Stimulated activated CD8-positive, alpha-beta memory T cell treated with anti-CD3 and anti-CD28 coated beads, Interleukin-7, amount 100 ng/mL, for 4 hours (primary cell): ENCODE measurements at places on chromosomes 7 and 10.

DNA sequence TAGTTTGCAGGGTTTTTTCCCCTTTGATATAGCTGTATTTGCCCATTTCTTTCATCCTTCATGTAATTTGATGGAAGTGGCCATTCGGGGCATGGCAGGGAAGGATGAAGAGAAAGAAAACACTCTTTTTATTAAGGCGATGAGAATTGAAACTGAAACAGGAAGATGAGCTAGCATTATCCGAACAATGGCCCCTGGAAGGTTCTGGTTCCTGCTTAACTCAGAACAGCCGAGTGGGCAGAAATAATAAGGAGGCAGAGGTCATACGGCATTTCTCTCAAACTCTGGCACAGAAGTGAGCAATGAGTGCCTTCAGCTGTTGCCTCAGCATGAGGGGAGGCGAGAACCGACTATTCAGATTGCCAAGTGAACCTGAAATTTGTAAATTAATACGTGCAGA, 113.2 kb upstream of the MYO3A start:
- DNase-seq: no peak

- no peak for DNase-seq
These were observed 58.9 kb upstream of the FAM20C start for GRCh38 chr7:133470-133869.

GRCh38 chr7:149869867-149870266, 3.9 kb upstream of the ATP6V0E2 start:
- no peak for DNase-seq

DNA sequence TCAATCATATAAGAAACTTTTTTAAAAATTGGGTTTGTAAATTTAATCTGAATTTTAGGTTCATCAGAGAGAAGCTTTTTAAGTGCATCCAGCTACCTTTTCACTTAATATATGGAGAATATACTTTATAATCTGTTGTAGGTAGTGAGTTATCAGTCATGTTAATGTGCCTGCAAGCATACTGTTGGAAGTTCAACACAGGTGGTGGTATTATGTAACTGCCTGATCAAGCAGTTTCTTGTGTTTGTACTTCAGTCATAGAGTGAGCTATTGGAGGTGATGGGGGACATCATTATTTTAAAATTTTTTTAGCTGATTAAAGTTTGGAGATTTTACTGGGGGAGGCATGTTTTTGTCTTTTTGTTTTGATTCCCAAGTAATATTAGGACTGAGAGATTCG, 2.5 kb downstream of the TNKS2 start:
- DNase-seq: no peak

DNA sequence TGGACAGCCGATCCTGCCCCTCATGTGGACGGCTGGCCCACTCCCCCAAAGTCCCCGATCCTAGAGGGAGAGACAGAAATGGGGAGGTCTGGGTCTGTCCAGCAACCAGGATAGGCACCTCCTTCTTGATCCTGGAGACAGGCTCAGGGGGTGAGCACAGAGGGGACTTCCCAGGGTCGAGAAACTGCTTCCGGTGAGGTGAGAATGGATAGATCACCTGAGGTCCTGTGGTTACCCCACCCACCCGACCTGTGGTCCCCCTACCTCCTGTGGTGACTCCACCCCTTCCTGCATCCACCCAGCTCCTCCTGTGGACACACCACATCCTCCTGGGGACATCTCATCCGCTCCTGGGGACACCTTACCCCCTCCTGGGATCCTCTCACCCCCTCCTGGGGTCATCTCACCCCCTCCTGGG, 27.4 kb upstream of the RASGEF1A start:
- DNase-seq: peak; percentile 27

DNA sequence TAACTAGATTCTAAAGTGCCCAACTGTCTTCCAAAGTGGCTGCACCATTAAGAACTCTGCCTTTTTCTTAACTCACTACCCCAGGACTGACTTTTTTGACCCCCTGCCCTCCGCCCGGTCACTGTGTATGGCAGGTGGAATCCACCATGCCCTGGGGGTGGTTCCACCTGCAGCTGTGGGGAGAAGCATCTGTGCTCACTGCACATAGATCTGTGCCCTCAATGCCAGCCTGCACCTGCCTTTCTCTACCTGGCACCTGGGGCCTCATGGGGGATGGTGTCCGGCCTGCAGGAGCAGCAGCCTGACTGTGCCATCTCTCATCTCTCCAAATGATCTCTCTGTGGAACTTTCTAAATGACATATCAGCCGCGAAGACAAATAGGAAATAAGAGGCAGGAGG, 353.5 kb downstream of the PAXIP1 start:
- DNase-seq: no peak

DNA sequence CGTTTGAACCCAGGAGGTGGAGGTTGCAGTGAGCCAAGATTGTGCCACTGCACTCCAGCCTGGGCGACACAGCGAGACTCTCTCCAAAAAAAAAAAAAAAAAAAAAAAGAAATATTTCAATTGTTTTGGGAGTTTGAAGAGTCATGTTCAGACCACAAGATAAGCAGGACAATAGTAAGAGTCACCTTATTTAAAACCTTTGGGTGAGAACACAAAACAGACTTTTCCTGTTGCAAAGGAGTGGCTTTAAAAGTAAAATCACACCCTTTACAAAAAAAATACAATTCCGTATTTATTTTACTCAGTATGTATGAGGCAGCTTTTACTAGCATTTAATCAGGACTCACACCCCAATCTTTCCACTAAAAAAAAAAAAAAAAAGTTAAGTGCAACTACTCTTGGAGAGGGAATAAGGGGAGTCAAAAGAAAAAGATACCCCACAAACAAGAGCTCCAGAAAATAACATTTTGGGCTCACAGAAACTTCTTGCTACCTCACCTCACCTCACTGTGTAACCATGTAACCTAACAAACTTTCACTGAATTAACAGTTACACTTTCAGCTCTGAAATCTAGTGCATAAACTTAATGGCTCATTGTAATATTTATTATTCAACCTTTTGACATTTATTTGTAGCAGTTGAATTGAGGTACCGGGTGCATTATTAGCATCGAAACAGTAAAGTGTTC, 11.2 kb downstream of the SKIDA1 start:
- no peak for DNase-seq

- DNase-seq: peak; percentile 12
These were observed 3.4 kb downstream of the TACR2 start for GRCh38 chr10:69413221-69413865.

DNA sequence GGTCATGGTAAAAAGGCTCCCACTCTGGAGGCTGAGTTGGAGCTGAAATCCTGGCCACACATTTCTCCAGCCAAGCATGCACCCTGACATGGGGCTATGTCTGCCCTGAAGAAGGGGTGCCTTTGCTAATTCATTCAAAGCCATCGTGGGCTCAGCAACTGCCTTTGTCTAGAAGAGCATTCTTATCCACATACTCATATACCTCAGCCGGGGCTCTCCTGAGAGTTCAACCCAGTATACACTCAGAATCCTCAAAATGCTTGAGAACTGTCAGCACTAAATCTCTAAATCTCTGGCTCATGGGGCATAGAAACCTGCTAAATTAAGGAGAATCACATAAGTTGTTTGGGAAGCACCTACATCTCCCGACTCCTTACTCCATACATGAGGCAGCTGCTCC, 89.3 kb downstream of the MRPL32 start:
- DNase-seq: no peak

GRCh38 chr10:60082744-60083344, 176.5 kb upstream of the CCDC6 start:
- no peak for DNase-seq

GRCh38 chr7:106021151-106022067, 58.3 kb downstream of the CDHR3 start:
- no peak for DNase-seq

- no peak for DNase-seq
These were observed 1.6 kb downstream of the FAM204A start for GRCh38 chr10:118340486-118340885.

GRCh38 chr10:110358869-110359629, 54.3 kb upstream of the SMNDC1 start:
- no peak for DNase-seq

DNA sequence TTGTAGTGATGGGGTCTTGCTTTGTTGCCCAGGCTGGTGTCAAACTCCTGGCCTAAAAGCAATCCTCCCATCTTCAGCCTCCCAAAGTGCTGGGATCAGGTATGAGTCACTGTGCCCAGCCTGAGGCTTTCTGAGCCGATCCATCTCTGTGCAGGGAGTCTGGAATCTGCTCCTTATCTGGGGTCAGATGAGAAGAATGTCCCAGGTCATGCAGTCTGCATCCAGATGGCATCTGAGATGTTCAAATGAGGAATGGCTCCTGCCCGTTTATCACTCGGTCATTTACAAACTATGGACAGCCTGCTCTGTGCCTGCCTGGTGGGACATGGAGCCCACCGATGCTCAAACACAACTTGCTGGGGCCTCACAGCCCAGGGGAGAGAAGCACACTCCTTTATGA, 11.1 kb upstream of the SLC18A3 start:
- DNase-seq: no peak

GRCh38 chr10:100773646-100774045, 28.3 kb downstream of the PAX2 start:
- DNase-seq: no peak

DNA sequence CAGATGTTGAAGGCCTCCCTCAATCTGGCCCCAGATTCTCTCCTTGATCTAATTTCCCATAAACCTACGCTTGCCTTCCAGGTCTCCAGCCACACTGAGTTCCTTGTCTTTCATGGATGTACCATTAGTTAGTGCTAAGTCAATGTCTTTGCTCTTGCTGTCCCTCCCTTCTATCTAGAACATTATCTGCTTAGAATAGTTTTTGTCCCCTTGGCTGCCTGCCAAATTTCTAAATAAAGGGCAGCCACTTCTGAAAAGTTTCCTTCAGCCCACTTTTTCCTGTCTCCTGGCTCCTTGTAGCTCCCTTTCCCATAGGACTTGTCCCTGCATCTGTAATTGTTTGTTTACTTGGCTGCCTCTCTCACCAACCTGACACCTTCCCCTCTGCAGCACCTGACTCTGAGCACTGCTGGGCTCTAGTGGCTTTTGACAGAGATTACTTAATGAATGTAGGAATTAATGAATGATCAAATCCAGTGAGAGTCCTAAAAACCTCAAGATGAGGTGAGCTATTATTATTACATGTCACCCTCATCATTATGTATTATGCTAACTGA, 58.3 kb downstream of the CXCL12 start:
- no peak for DNase-seq

- DNase-seq: no peak
These were observed 2.0 kb upstream of the GNAI1 start for GRCh38 chr7:80132594-80132993.

- no peak for DNase-seq
These were observed 53.2 kb downstream of the PANK1 start for GRCh38 chr10:89591796-89592271.

- no peak for DNase-seq
These were observed 18.8 kb upstream of the CHST12 start for GRCh38 chr7:2384354-2385243.

GRCh38 chr7:2306688-2307087, 7.6 kb downstream of the SNX8 start:
- DNase-seq: no peak

- DNase-seq: no peak
These were observed 10.4 kb upstream of the PRKG1 start for GRCh38 chr10:51063659-51064535.

- DNase-seq: no peak
These were observed 268.3 kb downstream of the CACNA2D1 start for GRCh38 chr7:82175319-82175718.

DNA sequence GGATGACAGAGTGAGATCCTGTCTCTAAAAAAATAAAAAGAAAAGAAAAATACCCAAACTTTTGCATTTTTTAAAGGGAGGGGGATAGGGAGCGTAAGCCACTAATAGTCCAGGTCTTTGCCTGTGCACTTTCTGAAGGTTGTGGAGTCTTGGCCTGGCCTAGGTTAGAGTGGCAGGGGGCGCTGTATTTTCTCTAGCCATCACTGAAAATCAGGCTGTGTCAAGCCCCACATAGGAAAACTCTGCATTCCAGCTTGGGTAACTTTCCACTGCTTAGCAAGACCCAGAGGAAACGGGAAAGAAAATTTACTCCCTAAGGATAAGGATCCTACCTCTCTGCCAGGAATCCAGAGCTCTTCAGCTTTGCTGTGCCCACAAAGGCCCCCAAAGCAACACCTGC, 10.5 kb upstream of the PAX4 start:
- DNase-seq: no peak

DNA sequence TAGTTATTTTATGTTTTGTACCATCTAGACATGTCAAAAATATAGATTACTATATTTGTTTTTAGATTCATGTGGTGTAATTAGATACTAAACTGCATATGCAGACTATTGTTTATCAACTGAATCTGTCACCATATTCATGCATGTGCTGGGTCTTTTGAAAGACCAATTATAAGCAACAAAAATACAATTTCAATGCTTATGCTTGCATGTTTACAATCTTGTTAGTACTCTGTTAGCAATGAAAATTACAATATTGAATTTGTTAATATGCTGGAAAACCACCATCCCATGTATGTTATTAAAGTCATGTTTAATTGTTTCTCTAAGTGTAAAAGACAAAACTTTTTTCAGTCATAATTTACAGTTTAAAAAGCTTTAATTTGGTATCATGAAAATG, 140.9 kb downstream of the HGF start:
- no peak for DNase-seq

DNA sequence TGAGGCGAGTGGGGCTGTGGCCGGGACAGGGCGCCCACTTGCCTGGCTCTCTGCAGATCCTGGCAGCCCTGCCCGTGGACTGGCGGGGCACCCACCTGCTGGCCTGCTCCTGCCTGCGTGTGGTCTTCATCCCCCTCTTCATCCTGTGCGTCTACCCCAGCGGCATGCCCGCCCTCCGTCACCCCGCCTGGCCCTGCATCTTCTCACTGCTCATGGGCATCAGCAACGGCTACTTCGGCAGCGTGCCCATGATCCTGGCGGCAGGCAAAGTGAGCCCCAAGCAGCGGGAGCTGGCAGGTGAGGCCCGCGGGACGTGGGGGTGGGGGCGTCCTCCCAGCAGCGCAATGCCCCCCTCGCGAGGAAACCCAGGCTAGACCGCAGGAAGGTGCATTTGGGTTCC, 17.6 kb downstream of the SLC29A4 start:
- DNase-seq: no peak

DNA sequence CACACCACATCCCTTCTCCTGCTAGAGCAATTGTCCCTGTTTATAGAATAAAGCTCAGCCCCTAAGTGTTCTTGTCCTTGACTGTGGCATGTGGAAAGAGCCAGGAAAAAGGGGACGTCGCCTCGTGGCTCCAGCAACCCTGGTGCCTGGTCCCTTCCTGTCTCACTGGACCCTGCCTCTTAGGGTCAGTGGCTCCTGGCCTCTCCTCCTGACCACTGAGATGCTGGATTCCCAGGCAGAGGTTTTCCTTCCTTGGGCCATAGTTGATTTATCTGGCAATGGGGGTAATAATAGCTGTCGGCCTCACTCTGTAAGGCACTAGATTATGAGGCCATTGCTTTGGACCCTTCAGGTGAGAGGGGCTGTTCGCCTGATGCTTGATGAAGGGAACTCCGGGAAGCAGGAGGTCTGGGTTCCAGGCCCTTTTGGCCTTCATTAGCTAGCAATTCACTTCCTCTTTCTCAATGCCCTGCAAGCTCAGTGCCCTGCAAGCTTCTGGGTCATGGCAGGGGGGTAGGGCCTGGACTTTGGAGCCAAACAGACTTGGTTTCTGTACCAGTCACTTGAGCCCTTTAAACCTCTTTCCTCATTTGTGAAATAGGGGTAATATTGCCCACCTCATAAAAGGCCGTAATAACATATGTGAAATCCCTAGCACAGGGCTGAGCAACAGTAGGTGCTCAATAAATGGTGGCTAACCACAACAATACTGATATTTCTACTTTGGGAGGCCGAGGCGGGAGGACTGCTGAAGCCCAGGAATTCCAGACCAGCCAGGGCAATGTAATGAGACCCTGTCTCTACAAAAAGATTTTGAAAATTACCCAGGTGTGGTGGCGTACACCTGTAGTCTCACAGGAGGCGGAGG, 1.1 kb downstream of the ASL start:
- no peak for DNase-seq
